ENCODE measurements at places on chromosomes 5 and 9. TPM values are rescaled to one million over a fixed set of nuclear protein-coding genes. Genes with fewer than 3 reads are reported as not detected.
A peak's percentile ranks its signal among the peaks of the same experiment; 100 is the strongest.

The SLC35D2 gene
- 10.3 TPM for total RNA-seq

The GABRA6 gene
- not detected for total RNA-seq

The RGS7BP gene
- 0.70 TPM for total RNA-seq

The GCNT4 gene
- total RNA-seq, result 4.1 TPM

The SAXO1 gene
- total RNA-seq, result 0.21 TPM

The DMGDH gene
- not detected for total RNA-seq

- DNase-seq, result no peak
Observed at GRCh38 chr5:82749461-82749820, 327.8 kb downstream of the TMEM167A start.

GRCh38 chr5:119454171-119454570 lies 1.9 kb downstream of the HSD17B4 start:
- no peak for DNase-seq

DNA sequence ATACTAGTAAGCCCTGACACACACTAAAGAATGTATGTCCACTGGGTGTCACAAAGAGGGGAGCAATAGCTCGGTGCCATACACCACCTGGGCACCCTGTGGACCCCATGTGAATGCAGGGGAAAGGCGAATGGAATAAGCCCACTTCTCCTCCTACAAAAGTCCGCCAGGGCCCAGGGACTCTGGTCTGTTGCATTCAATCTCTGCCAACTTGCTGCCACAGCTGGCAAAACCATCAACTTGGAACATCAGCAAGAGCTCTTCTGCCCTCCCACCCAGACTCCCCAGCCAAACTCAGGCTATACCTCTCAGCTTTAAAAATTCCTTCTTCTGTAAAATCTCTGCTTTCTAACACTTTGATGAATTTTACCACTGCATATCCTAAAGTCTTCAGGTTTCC lies 54.5 kb downstream of the PFDN1 start:
- DNase-seq, result no peak

- no peak for DNase-seq
Observed at GRCh38 chr5:39711821-39712220, 287.0 kb upstream of the DAB2 start.

- peak; percentile 74 for DNase-seq
Observed at GRCh38 chr9:105414947-105415661, 32.7 kb upstream of the FSD1L start.

GRCh38 chr5:59575648-59576445 lies 317.7 kb downstream of the PDE4D start:
- no peak for DNase-seq

GRCh38 chr5:117249086-117249815 lies 674.6 kb upstream of the SEMA6A start:
- DNase-seq, result no peak

- peak; percentile 57 for DNase-seq
Observed at GRCh38 chr9:2809692-2810419, 34.0 kb downstream of the PUM3 start.

- DNase-seq, result peak; percentile 7
Observed at GRCh38 chr9:23587903-23588302, 238.1 kb downstream of the ELAVL2 start.

DNA sequence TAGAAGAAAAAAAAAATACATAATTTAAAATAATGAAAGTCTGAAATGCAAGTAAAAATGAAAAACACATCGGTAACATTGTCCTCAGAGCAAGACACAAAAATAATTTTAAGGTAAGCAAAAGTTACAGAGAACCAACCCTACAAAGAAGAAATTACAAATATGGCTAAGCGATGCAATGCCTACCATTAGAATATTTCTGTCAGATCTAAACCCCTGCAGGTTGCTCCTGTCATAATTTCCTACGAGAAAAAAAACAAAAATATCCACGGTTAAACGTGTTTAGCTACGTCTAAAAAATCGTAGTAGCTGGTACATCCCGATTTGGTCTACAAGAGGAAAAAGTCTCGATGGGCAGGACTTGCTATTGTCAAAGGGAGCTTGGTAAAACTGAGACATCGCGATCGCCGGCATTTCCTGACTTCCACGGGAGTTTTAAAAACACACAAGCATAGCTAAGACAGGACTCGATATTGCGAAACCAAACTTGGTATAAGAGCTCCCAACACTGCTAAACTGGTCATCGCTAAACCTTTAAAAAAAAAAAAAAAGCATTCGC lies 1.1 kb upstream of the ANXA2R start:
- DNase-seq, result no peak

DNA sequence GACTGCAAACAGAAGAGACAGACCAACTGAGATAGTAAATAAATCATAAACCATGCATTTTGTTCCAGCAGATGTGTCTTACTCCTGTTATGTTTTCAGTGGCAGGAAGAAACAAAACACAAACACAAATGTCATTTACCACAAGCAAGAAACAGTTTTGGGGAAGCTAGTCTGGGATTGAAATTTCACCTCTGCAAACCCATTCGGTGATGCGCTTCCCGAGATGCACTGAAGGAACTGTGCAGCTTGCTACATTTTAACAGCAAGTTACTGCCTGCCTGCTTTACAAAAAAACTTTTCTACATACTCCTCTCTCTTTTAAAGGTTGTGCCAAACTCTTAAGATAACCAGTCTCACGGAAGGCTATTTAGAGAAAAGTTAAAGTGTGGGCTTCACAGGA lies 3.2 kb downstream of the MACROH2A1 start:
- DNase-seq, result no peak

- DNase-seq, result no peak
Observed at GRCh38 chr9:94127806-94128205, 43.5 kb downstream of the PTPDC1 start.

GRCh38 chr5:160565376-160565775 lies 143.7 kb downstream of the PTTG1 start:
- DNase-seq, result no peak

DNA sequence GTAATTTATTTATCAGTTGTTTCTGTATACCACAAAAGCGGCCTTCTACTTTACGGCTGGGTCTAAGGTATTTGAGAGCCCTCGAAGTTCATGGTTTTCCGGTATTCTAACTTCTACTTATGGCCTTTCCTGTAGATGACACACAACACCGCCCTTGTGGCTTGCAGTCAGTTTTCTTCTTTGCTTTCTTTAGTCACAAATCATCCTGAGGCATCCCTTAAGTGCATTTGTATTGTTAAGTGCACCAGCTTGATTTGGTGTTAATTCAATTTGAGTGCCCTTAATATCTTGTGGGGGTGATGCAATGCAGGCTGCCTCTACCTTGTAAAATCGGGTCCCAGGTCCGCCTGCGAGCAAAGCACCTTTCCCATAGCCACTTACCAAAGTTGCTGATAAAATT lies 511.9 kb downstream of the CCDC171 start:
- DNase-seq, result no peak

DNA sequence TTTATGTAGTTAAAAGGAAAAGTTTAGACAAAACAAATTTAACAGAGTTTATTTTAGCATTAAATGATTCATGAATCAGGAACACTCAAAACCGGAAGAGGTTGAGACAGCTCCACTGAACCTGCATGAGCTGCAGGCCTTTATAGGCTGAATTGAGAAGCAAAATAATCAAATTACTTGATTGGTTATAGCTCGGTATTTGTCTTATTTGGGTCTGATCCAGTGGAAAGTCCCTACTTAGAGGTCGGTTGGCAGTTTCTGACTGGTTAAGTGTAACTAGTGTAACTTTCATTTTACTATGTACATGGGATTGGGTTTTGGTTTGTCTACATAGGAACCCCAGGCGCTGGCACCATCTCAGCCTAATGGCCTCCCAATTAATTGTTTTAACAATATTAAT lies 74.1 kb upstream of the PIK3R1 start:
- no peak for DNase-seq

GRCh38 chr5:133848341-133848811 lies 120.0 kb downstream of the C5orf15 start:
- no peak for DNase-seq

- no peak for DNase-seq
Observed at GRCh38 chr5:4831325-4831724, 308.8 kb upstream of the ADAMTS16 start.

- no peak for DNase-seq
Observed at GRCh38 chr5:155189981-155190380, 176.4 kb downstream of the KIF4B start.

DNA sequence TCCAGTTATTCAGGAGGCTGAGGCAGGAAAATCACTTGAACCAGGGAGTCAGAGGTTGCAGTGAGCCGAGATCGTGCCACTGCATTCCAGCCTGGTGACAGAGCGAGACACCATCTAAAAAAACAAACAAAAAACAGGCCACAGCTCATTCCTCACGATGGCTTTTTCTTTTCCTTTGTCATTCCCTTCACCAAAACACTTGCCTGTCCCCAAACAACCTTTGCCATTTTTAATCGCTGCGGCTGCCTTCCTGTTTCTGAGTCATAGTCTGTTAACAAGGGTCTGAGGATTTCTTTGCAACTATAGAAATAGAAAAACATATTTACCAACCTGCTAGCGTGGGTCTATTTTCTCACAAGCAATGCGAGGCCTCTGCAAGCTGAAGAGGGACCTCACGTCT lies 123.0 kb upstream of the FSTL4 start:
- DNase-seq, result no peak

DNA sequence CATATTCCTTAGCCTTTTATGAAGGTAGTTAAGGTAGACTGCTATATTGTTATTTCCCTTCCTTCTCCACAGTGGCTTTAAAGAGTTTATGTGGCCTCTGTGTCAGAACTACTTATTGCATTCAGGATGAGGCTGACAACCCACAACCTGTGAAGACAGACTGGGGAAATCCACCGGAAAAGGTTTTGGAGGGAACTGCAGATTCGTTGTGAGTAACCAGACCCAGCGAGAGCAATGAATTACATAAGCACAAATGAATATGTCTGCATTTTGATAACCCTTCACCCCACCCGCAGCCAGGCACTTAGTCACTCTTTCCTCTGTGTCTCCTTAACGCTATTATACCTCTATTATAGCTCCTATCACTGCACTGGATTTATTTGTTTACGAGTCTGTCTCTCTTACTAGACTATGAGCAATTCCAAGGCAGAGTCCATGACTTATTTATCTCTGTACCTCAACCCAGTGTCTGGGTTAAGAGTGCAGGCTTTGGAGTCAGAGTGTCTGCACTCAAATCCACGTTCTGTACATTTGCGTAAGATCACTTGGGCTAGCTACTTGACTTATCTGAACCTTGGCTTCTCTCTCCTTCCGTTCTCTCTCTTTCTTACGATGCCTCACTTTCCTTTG lies 19.2 kb downstream of the KCTD16 start:
- no peak for DNase-seq

DNA sequence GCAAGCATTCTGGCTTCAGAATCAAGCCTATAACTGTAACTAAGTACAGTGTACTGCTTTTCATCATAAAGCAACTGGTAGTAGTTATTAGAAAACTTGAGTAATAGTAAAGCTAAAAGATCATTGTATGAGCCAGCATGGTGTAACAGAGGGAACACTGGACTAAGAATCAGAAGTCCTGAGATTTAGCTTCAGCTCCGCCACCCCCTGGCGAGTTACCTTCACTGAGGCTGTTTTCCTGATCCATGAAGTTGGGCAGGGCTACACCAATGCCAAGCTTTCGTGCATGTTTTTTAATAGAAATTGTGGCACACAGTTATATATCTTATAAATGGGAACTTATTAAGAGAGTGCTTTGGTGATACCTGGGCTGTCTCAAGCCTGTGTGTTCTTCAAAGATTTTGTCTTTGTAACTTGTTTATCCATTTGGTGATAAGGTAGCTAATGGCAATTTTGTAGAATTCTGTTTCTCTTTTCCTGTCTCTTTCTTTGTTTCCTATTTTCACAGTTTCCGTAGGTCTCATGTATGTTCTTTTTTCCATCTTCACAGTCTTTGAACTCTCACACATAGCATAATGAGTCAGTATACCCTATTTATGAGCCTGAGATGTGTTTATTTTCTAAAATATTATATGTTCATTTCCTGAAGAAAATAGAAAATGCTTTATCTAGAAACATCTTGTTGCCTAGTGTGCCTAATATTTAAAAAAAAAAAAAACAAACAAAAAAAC lies 102.3 kb downstream of the GDNF start:
- no peak for DNase-seq

DNA sequence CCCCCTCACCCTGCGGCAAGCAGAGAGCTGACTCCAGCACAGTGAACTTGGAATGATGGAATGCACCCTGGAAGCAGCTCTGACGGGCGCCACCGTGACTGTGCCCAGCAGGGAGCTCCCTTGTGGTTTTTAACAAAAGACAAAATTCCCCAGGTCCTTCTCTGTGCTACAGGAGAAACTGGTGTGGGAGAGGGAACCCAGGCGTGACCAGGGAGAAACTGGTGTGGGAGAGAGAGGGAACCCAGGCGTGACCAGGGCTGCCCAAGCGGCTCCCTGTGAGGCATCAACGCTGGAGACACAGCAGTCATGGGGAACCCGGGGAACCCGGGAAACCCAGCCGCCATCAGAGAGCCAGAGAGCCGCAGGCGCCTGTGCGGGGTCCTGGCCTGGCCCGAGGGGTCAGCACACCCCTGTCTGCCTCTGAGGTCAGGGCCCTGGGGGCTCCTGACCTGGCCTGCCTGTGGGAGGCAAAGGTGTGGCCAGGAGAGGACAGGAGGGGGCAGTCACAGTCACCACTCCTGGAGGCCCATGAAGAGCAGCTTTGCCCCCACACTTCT lies 3.1 kb upstream of the AHRR start:
- peak; percentile 64 for DNase-seq

- DNase-seq, result peak; percentile 58
Observed at GRCh38 chr5:35089334-35090314, 41.9 kb upstream of the AGXT2 start.

DNA sequence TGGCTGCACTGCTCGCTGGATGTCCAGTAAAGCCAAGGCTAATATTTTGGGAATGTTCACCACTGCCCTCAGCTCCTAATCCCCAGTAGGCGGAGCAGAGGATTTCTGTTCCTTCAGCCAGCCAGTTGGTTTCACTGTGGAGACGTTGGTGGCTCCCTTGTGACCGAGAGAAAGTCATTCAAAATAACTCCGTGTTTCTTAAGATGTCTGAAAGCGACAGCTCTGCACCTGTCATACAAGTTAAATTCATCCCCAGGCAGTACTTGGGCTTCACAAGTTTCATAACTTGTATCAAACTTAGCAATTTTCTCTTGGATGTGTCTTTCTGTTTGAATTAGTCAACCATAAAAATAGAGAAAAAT lies 382 bp upstream of the CDKN2B start:
- no peak for DNase-seq

DNA sequence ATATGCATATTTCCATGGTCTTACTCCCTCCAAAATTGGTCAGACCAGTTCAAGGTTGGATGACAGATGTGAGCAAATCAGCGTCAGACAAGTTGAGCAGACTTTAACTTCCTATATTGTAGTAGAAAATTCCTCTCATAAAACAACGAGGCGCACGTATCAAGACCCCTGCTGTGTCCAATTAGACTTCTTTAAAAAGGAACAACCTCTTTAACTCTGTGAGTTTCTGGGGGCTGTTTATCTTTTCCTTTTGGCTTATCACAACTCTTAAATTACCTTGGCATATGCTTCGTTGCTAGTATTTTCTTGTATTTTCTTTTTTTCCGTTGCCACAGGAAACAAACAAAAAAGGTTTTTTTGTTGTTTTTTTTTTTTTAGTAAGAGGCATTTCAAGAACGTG lies 398.2 kb upstream of the WWC1 start:
- DNase-seq, result no peak
